Activated naive CD4-positive, alpha-beta T cell treated with anti-CD3 and anti-CD28 coated beads, Interleukin-2, amount 50 U/mL, for 72 hours (primary cell): ENCODE measurements at places on chromosomes 4 and X.
A peak's percentile ranks its signal among the peaks of the same experiment; 100 is the strongest.

DNA sequence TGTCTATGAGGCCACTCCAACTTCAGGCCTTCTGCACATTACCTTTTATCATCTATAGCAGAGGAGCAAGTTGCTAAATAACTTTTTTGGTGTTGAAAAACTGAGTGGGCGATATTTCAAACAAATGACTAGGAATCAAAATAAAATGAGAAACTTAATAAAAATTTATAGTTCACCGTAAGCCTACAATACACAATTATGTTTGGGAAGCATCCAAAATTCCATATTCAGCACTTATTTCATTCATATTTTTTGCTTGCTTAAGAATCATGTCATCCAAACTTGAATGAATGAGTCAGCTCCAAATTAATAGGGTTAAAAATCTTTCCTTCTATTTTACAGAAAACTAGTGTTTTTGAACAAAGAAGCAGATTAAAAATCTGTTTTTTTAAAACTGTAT, 119.1 kb downstream of the SH3RF1 start:
- no peak for DNase-seq

GRCh38 chr4:154189346-154189745, 302.3 kb downstream of the DCHS2 start:
- no peak for DNase-seq

DNA sequence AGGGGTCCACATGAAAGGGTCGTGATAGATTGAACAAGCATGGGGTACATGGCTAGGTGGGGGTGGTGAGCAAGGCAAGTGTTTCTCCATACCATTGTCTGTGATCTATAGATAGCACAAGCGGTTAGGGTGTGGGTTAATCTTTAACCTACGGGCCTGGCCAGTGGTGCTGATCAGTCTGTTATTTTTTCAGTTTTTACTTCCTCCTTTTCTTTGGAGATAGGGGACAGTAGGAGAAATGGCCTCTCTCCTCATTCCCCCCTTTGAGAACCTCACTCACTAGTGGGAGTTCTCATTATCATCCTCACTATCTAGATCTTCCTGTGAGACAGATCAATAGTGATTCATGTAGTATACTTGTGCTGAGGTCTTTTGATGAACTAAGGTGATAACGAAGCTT, 16.2 kb upstream of the GPKOW start:
- no peak for DNase-seq

GRCh38 chrX:88604433-88605221, 142.4 kb upstream of the CPXCR1 start:
- no peak for DNase-seq

GRCh38 chr4:150337734-150338133, 244.2 kb upstream of the MAB21L2 start:
- DNase-seq: no peak

GRCh38 chr4:114389070-114389685, 209.4 kb upstream of the UGT8 start:
- no peak for DNase-seq

- DNase-seq: peak; percentile 13
Measured at GRCh38 chr4:23333556-23333945, 556.3 kb downstream of the PPARGC1A start.

DNA sequence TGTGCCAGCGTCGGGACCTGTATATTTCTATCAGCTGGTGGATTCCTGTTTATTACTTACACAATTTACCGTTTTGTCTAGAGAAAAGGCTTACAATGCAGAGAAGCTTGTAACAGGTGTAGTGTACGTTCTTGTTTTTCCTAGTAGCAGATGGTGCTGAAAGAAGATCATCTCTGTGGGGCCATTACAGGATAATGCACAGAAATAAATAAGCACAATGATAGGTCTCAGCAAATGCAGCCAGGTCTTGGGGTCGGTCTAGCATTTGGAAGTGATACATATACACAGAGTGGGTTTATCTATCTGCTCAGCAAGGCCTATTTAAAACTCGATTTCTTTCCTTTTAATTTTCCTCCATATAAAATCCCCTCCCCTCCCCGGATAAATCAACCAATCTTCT, 180.9 kb upstream of the LCORL start:
- DNase-seq: no peak

DNA sequence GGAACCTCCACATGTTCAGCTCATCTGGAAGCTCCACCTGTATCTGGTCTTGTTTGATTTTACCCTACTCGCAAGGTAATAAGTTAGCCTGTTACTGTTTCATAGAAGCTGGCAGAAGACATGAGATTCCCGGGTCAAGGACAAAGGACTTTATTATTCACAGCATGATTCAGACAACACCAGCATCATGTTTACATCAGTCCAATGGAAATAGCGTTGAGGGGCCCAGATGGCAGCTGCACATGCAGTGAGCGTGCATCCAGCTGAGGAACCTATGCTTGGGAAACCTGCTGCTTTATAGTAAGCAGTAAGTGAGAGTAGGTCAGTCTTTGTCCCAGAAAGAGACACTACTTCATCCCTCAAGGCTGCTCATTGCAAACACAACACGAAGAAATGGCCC, 19.8 kb downstream of the TSPAN5 start:
- DNase-seq: no peak

DNA sequence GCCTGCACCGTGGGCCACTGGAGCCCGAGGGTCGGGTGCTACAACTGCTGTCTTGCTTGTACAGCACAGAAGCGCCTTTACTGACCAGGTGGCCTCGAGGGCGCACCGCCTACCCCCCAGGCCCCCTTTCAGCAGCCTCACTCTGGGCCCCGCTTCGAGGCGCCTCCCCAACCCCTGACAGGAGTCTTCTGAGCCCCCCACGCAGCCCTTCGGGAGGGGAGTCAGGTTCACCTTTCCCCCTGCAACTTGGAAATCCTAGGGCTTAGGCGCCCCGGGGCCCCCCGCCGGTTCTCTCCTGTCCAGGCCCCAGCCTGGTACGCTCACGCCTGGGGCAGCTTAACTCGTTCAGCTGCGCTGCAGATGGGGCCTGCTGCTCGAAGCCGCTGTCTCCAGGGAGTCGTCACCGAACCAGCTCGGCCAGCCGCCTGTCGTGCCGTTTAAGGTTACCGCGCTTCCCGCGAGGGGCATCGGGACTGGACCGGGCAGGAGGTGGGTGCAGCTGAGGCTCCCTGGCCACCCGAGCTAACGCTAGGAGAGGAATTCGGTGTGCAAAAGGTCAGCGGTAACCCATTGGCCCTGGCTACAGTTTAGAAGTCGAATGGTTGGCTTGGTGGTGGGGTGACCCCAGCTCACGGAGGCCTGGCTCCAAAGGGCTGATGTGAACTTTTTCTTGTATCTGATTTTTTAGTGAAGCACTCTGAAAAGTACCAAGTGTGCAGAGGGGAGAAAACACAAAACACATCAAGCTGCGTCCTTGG, 58.9 kb upstream of the BCOR start:
- no peak for DNase-seq

GRCh38 chrX:153970357-153971123, 1.1 kb downstream of the HCFC1 start:
- DNase-seq: no peak

GRCh38 chr4:179596621-179597020, 2154.4 kb upstream of the AGA start:
- DNase-seq: no peak

DNA sequence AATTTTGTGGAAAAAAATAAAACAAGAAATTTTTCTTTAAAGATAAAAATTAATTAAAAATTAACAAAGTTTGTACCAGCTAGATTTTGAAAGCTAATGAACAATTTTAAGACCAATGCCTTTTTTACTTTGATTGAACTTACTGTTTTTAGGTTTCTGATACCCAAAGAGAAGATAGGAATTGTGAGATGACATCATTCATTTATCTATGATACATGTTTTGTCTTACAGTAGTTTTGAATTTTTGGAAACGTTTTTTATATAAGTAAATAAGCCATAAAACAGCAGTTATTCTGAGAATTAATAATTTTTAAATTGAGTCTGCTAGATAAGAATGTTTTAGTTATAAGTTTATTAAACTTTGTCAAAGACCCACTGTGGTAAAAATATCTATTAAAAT, 65.0 kb upstream of the GPR174 start:
- DNase-seq: no peak

DNA sequence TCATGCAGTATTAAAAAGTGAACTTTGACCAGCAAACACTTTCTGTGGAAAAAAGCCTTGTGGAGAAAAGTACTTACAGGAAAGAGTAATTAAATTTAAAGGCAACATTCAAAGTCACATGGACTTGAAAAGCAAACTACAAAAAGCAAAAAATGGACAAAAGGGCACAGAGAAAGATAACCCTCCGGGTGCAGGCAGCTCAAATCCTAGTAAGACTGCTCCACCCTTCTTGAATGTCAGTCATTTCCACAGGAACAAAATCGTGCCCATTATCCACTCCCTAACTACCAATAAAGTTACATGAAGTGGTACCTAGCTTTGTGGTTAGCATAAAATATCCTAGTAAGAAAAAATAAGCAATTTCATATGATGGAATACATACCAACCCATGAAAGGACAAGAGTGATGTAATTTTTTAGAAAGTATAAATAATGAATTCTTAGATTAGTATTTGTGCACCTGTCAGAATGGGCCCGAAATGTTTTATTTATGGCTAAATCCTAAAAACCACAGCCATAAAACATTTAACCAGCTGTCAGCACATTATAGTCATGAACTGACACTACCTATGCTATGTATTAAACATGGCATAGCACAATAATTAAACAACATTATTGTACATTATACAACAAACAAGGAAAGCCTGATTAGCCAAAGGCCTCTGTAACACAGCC, 43.3 kb downstream of the MAML3 start:
- no peak for DNase-seq

- DNase-seq: no peak
Measured at GRCh38 chr4:40749717-40750460, at the start of gene NSUN7. NSUN7 (plus strand) TSS chr4:40749955; CDS start chr4:40750694, 739 bp downstream.

DNA sequence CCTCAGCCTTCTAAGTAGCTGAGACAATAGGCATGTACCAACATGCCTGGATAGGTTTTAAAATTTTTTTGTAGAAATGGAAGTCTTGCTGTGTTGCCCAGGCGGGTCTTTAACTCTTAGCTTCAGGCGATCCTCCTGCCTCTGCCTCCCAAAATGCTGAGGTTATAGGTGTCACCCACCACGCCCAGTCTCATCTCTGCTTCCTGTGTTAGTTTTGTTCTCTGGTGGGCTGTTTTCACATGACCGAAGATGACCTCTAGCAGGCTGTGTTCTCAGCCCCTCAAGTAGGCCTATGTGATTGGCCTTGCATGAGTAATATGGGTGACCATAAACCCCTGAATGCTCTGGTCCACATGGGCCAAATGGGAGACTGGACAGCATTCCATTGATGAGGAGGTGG, 56.8 kb upstream of the MSANTD1 start:
- no peak for DNase-seq

DNA sequence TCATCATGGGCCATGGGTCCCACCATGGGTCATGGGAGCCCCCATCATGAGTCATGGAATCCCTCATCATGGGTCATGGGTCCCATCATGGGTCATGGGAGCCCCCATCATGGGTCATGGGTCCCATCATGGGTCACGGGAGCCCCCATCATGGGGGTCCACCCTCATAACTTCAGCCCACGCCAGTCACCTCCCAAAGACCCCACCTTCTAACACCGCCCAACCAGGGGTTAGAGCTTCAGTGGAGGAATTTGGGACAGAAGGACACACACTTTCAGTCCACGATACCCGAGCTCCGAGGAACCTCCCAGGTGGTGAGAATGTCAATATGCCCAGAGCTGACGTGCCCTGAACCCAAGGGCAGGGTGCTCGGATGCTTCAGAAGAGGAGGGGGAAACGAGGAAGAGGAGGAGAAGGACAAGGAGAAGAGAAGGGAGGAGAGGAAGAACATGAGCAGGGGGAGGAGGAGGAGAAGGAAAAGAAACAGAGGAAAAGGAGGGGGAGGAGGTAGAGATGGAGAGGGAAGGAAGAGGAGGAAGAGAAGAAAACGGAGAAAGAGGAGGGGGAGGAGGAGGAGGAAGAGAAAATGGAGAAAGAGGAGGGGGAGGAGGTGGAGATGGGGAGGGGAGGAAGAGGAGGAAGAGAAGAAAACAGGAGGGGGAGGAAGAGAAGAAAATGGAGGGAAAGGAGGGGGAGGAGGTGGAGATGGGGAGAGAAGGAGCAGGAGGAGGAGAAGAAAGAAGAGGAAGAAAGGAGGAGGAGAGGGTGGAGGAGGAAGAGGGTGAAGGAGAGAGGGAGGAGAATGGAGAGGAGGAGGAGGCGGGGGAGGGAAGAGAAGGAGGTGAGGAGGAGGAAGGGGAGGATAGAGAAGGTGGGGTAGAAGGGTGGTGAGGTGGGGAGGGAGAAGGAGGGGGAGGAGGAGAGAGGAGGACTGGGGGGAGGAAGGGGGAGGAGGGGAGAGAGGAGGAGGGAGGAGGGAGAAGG, 17.7 kb downstream of the IL3RA start:
- no peak for DNase-seq

DNA sequence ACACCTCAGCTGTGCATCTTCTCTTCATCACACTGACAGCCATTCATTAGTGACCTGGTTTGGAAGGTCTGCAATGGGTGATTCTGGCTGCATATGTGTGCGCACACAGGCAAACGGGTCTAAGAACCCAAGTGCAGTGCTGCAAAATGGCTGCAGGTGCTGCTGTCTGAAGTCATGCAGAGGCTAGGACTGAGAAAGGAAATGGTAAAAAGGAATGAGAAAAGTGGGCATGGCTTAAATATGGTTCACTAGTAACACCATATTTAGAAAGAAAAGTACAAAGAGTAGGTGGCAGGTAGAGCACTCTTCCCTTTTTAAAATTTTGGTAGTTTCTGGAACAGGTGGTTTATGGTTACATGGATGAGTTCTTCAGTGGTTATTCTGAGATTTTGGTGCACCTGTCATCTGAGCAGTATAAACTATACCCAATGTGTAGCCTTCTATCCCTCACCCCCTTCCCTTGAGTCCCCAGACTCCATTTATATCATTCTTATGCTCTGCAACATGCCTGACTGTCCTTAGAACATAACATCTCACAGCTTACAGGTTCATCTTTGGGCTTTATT, 78.4 kb downstream of the CCNG2 start:
- no peak for DNase-seq

- DNase-seq: no peak
Measured at GRCh38 chr4:151315212-151315886, 10.1 kb downstream of the SH3D19 start.
